ENCODE measurements at places on chromosomes 6 and 20.

DNA sequence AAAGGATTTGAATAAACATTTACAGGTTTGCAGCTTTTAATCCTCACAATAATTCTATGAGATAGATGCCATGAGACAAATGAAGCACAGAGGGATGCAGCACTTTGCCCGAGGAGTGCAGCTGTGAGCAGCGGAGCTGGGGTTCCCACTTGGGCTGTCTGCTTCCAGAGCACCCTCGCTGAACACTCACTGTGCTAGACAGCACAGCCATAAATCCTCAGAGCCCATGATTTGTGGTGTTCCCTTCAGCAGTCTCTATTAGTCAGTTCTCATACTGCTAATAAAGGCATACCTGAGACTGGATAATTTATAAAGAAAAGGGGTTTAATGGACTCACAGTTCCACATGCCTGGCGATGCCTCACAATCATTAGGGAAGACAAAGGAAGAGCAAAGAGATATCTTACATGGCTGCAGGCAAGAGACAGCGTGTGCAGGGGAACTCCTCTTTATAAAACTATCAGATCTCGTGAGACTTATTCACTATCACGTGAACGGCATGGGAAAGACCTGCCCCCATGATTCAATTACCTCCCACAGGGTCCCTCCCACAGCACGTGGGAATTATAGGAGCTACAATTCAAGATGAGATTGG is 25.3 kb upstream of the CTAGE9 start:
- DNase-seq = no peak

DNA sequence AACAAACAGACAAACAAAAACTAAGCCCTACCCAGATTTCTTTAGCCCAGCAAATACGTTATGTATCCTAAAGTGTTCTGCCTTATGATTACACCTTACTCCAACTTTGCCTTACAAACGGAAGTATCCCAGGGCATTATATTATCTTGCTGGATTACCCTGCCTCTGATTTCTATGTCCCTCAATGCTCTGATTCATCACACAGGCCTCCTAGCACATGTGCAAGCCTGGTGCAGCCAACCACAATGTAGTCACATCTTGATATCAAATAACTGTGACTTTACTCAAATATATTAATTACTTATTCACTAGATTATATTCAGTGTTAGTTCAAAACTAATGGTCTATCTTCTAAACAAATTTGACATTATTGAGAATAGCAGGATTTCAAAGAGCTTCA is 598.6 kb downstream of the TBC1D32 start:
- no peak for DNase-seq

DNA sequence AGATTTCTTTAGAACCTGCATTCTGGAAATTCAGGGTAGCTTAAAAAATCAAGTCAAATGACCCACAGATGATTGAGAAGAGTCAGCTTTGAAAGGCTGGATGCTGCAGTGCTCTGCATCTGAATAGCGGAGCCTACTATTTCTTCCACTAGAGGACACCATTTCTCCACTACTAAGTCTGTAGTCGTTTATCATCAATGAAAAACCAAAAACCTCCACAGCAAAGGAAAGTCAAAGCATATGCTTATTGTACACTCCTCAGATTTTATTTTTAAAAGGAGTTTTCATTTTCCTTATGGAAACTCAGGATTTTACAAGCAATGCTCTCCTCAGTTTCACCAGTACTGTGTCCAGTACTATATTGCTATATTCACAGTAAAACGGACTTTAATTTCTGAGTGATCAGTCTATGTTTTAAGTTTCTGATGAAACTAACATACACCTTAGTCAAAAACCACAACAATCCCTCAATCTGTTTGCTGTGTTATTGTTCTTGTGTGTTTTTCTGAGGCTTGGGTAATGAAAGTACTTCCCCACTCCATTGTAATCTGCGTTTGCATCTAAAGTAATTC is 50.5 kb upstream of the ENPP5 start:
- DNase-seq = no peak

GRCh38 chr6:906920-907319 is 214.0 kb upstream of the EXOC2 start:
- no peak for DNase-seq

- DNase-seq = no peak
Measured at GRCh38 chr6:75301088-75301487, 16.5 kb upstream of the TMEM30A start.

DNA sequence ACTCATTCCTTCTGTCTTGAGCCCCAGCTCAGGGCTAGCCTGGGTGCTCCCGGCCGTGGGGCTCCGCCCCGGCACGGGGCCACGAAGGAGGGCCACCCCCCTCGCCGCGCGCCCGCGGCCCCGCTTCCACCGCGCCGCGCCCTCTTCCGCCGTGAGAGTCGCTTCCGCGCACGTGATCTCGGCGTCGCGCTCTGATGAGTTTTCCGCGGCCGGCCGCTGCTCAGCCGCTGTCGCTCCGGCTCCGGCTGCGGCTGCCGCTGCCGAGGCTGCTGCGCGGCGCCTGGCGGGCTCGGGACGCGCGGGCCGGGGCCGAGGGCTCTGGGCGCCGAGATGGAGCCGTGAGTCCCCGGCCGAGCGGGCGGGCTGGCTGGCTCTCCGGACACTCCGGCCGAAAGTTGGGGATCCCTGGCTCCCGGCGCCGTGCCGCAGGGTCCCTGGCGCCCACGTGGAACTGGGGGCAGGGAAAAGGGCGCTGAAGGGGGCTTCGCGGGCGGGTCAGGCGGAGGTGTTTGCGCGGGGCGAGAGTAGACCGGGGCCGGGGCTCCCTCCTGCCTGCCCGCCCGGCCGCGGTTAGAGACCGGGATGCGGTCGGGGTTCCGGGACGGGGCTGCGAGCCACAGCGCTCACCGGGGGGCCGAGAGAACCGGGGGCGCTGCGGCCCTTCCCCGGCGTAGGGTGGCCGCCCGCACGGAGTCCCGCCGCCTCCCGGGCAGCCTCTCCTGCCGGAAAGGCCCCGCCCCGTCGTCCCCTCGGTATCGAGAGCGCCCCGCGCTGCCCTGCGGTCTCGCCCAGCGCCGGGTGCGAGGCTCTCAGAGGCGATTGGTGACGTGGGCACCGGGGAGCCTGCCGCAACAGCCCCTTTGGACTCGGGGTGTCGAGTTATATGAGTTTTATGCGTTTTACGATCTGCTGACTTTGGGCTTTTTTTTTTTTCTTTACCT is at the start of gene TMEM181:
TSS of gene TMEM181 (plus strand) at position 197 of the 941 bp plus-strand sequence. CDS start at position 331, 134 bp downstream.
- DNase-seq = peak; percentile 90

DNA sequence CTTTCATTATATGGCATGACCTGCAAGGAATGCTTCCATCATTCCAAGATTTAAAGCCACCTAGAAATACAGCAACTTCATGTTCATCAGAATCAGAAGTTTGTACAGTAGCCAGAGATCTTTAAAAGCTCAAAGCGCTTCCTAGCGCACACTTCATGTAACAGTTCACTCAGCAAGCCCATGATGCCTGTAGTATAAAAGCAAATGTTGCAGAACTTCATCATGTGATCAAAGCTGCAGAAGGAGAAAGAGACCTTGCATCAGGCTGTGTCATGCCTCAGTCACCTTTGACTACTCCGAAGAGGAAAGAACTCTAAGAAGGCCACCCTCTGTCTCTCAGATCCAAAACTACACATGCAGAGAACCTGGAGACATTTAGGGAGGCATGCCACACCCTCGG is 78.5 kb downstream of the AGPAT4 start:
- DNase-seq = no peak

DNA sequence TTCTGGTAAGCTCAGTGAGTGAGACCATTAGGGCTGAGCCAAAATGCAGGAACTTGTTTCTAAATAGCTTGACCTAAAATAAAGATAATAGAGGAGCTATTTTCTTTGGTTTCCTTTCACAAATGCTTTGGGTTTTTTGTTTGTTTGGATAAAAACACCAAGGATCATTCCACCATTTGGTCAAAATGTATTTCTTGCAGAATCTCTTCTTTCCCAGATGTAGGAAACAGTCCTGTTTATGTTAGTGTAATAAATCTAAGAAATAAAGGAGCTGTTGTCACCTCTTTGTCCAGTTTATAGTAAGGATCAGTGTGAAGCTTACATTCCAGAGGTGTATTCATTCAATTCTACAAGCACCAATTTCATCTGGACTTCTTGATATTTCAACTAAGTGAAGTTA is 297.8 kb downstream of the GJA1 start:
- no peak for DNase-seq

Measured in activated naive CD4-positive, alpha-beta T cell treated with anti-CD3 and anti-CD28 coated beads for 36 hours (primary cell).